Caudate nucleus (tissue), 63 donors: ENCODE measurements at places on chromosomes 7 and 10.

- no peak for DNase-seq
These were observed 17.3 kb upstream of the CSGALNACT2 start for GRCh38 chr10:43120929-43121314.

- no peak for DNase-seq
These were observed 62.4 kb downstream of the THNSL1 start for GRCh38 chr10:25078658-25079431.

- DNase-seq: no peak
These were observed 17.7 kb downstream of the MDFIC start for GRCh38 chr7:114939484-114940097.

DNA sequence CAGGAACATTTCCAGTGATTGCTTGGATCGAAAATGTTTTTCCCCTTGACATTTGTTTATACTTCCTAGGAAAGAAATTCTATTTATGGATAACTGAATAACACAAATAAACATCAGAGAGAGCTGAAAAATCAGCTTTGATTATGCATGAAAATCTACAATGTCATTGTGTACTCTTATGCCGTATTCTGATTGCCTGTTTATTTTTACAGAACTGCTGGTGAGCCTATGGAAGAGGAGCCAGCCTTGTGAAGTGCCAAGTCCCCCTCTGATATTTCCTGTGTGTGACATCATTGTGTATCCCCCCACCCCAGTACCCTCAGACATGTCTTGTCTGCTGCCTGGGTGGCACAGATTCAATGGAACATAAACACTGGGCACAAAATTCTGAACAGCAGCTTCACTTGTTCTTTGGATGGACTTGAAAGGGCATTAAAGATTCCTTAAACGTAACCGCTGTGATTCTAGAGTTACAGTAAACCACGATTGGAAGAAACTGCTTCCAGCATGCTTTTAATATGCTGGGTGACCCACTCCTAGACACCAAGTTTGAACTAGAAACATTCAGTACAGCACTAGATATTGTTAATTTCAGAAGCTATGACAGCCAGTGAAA, 121.5 kb downstream of the TWIST1 start:
- no peak for DNase-seq

DNA sequence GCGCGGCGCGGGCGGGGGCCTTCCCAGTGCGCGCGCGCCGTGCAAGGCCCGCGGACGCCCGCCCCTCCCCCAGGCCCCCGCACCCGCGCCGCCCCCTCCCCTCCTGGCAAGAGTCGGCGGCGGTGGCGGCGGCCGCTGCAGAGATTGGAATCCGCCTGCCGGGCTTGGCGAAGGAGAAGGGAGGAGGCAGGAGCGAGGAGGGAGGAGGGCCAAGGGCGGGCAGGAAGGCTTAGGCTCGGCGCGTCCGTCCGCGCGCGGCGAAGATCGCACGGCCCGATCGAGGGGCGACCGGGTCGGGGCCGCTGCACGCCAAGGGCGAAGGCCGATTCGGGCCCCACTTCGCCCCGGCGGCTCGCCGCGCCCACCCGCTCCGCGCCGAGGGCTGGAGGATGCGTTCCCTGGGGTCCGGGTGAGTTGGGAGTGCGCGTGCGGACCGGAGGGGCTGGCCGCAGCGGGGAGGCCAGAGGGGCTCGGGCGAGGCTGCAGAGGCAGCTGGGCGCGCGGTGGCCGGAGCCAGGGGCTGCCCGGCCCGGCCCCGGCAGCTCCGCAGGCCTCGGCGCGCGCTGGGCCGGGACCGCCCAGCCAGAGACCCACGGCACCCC, at the start of gene BMPR1A:
Gene BMPR1A, plus strand, starts transcription at position 109 of the 602 bp plus-strand sequence. CDS start 119,400 bp downstream, outside the sequence.
- no peak for DNase-seq

GRCh38 chr10:12469345-12469744, 120.0 kb downstream of the CAMK1D start:
- no peak for DNase-seq

DNA sequence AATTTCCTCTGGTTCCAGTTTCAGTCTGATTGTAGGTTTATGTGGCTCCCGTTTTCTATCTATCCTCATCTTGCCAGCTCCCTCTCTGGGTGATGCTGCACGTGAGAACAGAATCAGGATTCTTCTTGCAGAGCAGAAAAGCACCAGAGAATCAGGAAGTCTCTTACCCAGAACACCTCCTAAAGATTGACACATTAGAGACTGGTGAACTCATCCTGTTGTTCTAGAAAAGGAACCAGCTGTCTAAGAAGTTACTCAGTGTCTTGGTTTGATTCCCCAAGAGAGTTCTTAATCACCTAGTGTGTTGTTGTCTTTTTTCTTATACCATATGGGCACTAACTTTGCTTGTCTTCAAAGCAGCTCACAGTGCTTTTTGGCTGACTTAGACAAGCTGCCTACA, 152.4 kb downstream of the DGKI start:
- no peak for DNase-seq

- no peak for DNase-seq
These were observed 187.4 kb downstream of the RNLS start for GRCh38 chr10:88395677-88396076.

GRCh38 chr10:132252412-132252811, 55.3 kb downstream of the STK32C start:
- no peak for DNase-seq

DNA sequence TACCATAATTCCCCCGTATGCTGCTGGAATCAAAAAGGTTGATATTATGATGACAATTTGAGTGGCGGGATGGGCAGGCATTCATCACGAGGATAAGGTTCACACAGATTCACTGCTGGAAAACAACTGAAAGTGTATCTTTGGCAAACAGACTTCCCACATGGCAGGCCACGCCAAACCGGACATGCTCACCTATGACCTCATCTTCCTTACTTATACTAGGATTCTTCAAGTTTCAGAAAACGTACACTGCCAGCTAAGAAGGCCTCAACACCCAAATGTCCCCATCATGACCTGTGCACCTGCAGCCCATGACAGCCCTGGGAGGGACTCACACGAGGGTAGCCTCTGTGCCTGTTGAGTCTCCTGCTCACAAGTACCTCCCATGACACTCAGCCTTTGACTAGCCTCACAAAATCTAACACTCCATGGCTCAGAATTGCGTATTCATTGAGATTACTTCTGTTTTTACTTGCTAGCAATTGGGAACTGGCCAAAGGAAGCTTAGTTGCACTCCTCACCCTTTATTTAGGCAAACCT, 259.0 kb upstream of the GHITM start:
- DNase-seq: no peak

- no peak for DNase-seq
These were observed 410.1 kb downstream of the SUGCT start for GRCh38 chr7:40544871-40545303.

- no peak for DNase-seq
These were observed 4.4 kb downstream of the SHTN1 start for GRCh38 chr10:117000580-117000979.

DNA sequence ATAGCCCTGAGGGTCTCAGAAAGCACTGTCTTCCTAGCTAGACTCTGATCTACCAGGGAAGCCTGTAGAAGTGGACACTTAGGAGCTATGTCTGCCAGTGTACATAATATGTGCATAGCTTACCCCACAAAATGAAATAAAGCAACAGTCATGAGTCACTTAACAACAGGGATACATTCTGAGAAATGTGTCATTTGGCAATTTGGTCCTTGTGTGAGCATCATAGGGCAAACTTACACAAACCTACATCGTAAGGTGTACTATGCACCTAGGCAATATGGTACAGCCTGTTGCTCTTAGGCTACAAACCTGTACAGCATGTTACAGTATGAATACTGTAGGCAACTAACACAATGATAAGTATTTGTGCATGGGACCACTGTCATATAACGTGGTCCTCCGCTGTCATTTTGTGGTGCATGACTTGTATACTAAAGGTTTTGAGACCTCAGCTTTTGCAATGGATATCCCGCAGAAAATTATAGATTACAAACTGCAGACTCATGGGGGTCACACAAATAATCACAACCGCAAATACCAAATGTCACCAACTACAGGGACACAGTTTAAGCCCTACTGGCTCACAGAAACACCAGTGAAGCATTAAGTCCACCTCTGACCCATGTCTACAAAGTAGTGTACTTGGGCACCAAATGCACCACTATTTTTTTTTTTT, 1.7 kb downstream of the URGCP start:
- DNase-seq: no peak

- DNase-seq: no peak
These were observed 28.2 kb upstream of the BMS1 start for GRCh38 chr10:42754155-42755027.

- DNase-seq: no peak
These were observed 51.2 kb upstream of the BMPER start for GRCh38 chr7:33854178-33854577.

DNA sequence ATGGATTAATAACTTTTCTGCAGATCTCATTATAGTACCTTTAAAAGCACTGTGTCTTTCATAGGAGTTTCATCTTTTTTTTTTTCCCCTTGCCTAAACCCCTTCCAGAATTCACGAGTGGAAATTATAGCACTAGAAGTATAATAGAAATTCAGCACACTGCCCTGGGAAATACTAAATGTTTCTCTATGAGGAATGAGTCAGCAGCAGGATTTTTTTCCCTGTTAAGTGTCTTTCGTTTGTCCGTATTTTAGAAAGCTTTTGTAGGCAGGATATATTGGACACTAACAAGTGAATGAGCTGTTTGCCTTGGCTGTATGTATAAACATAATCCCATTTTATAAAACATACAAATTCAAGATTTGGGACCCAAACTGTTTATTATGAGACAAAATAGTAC, 105.8 kb downstream of the EXOC4 start:
- DNase-seq: no peak

DNA sequence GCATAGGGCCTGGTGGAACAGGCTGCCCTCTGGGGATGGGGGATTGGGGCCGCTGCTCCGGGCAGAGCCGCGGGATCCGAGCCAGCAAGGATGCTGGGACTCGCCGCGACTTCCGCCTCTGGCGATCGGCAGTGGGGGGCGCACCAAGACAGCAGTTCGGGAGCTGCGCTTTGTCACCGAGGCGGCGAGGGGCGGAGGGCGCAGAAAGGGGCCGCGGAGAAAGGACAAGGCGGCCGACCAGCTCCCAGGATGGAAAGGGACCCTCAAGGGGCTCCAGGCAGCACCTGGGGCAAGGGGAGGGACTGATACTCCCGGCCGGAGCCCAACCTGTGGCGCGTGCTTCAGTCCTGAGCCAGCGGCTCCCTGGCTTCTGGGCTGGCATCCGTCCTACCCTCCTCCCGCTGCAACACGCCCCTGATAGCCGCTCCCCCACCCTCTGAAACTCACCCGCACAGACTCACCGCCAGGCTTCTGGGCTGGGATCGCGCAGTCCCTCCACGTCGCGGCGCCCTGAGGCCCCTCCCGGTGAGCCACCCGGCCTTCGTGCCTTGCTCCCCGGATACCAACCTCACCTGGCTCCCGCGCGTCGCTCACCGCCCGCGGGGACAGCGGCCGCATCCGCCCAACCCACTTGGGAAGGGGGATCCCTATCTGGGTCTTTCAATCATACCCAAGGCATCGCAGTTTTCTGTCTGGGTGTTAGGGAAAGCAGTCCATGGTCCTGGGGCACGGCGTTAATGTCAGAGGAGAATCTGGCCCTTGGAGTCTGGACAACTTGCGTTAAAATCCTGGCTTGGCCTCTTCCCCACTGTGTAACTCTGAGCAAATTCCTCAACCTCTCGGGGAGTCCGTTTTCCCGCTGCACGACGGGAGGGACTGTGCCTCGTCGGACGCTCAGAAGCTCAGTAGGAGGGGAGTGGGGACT, 7.0 kb upstream of the EVX1 start:
- DNase-seq: no peak

DNA sequence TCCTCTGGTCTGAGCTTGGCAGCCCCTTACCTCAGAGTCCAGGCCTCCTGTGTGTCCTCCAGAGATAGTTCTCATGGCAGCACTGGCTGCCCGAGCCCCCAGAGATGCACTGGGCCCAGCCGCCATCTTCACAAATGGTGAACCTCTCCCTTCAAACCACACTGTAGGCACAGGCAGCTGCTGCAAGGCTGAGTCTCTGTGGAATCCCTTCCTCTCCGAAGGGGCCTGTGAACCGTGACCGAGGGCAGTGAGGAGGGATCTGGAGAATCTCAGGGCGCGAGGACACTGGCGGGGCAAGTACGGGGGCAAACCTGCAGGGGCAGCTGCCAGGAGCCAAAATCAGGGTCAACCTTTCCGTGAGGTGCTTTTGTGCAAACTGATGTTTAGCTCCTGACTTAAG, 69.5 kb upstream of the CFAP46 start:
- no peak for DNase-seq

DNA sequence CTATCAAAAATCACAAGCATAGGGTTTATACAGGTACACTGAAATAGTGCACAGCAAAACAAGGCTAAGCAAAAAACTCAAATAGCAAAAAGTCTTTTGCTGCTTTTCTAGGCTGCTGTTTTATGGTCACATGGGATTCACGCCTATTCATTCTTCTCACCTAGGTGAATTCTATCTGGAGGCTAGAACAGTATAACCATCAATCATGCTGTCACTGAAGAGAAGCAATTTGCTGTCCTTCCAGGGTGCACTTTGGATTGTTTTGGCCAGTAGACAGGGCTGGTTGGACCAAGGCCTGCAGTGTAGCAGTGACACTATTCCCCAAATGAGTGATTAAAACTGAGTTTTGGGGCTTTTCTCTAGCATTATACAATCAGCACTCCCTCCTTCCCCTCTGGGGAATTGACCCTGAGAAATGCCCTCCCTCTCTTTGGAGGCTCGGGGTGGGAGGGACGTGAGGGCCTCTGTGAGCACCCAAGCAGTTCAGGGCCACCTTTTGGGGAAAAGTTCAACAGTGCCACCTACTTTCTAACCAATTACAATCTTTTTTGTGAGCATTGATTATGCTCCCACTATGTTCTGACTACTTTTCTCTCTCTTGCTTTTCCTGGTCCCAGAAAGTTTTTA, 16.2 kb upstream of the SND1 start:
- DNase-seq: no peak

- DNase-seq: no peak
These were observed at the start of gene TRIM24 for GRCh38 chr7:138460176-138460648. TRIM24 (plus strand) TSS chr7:138460259; CDS start chr7:138460549, 290 bp downstream.

DNA sequence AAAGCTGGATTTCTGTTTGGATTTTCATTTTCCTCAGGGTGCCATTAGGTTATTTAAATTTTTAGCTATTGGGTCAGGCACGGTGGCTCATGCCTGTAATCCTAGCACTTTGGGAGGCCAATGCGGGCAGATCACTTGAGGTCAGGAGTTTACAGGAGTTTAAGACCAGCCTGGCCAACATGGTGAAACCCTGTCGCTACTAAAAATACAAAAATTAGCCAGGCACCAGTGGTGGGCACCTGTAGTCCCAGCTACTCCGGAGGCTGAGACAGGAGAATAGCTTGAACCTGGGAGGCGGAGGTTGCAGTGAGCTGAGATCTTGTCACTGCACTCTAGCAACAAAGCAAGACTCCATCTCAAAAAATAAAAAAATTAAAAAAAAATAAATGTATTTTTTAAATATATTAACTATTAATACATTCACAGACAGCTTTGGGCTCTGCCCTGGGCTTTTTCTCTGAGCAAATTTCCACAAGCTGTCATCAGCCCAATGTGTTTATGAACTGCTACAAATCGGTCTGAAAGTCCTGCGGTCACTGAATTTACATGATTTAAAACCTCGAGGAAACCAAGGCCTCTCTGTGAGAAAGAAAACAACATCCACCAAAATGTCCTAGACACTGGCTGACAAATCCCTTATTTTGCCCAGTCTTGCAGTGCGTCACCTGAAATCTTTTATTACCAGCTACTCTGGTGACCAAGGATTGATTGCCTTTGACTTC, 19.2 kb upstream of the PLEKHS1 start:
- no peak for DNase-seq
